Lung (tissue), 17 donors: ENCODE measurements at places on chromosomes 3 and 15.

GRCh38 chr3:36058404-36059030 is 321.8 kb upstream of the STAC start:
- H3K4me3 ChIP-seq = no peak overlapping the region
- no peaks in the 10 kb centered on the region for H3K27me3 ChIP-seq
- no peaks in the 10 kb centered on the region for H3K36me3 ChIP-seq
- DNase-seq = no peak

DNA sequence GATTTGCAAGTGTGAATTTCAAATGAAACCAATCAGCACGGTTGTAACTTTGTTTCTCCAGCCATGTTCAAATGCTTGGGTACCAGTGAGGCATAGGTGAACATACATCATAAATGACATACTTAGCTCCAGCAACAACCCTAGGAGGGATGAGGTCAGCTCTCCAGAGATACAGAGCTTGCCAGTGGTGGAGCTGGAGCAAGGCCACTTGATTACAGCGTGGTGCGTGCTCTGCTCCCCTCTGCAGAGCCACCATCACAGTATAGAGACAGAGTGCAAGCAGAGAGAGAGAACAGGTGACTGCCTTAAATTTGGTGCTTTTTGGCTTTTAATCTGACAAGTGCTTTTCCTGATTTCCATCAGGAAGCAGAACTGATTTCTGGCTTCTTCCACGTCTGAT is 275.1 kb downstream of the PDZRN3 start:
- H3K4me3 ChIP-seq = no peak overlapping the region
- no peaks in the 10 kb centered on the region for H3K36me3 ChIP-seq
- DNase-seq = no peak
- H3K4me1 ChIP-seq = no peaks in the 10 kb centered on the region
- no peaks in the 10 kb centered on the region for H3K27me3 ChIP-seq

GRCh38 chr3:183354325-183354831 is 74.0 kb downstream of the MCF2L2 start:
- DNase-seq = no peak
- H3K4me1 ChIP-seq = no peaks in the 10 kb centered on the region
- no peaks in the 10 kb centered on the region for H3K36me3 ChIP-seq
- H3K4me3 ChIP-seq = no peak overlapping the region
- no peaks in the 10 kb centered on the region for H3K27me3 ChIP-seq

GRCh38 chr3:98754483-98754882 is 8.7 kb upstream of the ST3GAL6 start:
- no peak overlapping the region for H3K4me3 ChIP-seq
- H3K36me3 ChIP-seq = no peaks in the 10 kb centered on the region
- no peak overlapping the region for H3K27ac ChIP-seq
- H3K4me1 ChIP-seq = peaks cover 37% of the 10 kb centered on the region
- H3K27me3 ChIP-seq = no peaks in the 10 kb centered on the region

DNA sequence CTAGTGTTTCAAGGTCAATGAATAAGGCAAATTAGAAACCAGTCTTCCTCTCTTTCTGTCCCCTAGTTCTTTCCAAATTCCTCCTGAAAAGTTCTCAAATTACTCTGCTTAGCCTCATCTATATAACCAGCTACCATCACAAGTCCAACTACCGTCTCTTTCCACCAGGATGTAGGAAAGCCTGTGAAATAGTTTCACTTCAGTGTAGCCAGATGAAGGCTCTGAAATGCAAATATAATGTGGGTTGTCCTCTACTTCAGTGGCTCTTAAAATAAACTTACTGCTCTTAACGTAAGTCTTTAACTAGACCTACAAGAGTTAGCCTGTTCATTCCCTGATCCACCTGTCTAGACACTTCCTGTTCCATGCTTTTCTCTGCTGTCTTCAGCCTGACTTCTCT is 827.7 kb downstream of the ROBO1 start:
- no peak for DNase-seq
- H3K4me1 ChIP-seq = no peaks in the 10 kb centered on the region
- H3K27ac ChIP-seq = no peak overlapping the region
- H3K27me3 ChIP-seq = no peaks in the 10 kb centered on the region

- H3K27ac ChIP-seq = peak within 1 kb of the TSS; percentile 82
- DNase-seq = peak; percentile 92
- peak within 1 kb of the TSS; percentile 84 for H3K4me3 ChIP-seq
- H3K4me1 ChIP-seq = peaks cover 6% of the 10 kb centered on the region
- no peaks in the 10 kb centered on the region for H3K36me3 ChIP-seq
Measured at GRCh38 chr15:68229386-68230156, at the start of gene CLN6. Gene CLN6 (minus strand): TSS chr15:68229728. CDS start chr15:68229584, 144 bp downstream.

GRCh38 chr15:25830844-25831451 is 32.2 kb downstream of the ATP10A start:
- no peaks in the 10 kb centered on the region for H3K36me3 ChIP-seq
- H3K27me3 ChIP-seq = no peaks in the 10 kb centered on the region
- no peak overlapping the region for H3K27ac ChIP-seq
- DNase-seq = peak; percentile 20
- no peak overlapping the region for H3K4me3 ChIP-seq
- no peaks in the 10 kb centered on the region for H3K4me1 ChIP-seq

DNA sequence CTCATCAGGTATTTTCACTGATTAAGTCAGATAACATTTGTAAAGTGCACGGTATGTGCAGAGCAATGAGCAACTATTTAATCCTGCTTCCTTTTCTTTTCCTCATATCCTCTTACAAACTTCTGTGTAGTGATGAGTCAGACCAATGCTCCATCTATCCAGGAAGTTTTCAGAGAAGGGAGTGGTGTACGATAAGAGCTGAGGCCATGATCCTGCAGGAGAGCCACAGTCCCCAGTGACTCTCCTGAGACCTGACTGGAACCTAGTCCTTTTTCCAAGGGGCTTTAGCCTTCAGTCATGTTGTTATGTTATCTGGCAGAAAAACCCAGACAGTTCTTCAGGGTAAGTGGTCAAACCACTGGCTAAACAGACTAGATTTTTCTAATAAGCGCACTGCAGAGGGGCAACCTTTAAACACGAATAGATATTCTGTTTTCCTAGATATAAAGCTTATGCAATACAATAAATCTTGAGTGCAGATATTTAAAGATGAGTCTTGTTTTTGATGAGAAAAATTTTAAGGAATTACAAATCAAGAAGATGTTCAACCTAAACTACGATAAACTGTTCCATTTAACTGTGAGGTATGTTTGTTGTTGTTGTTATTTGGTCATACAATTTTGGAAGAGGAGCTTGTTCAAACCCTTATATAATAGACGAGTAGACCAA is 110.5 kb upstream of the RAP2B start:
- no peak for DNase-seq
- no peaks in the 10 kb centered on the region for H3K4me1 ChIP-seq
- H3K4me3 ChIP-seq = no peak overlapping the region
- H3K27ac ChIP-seq = no peak overlapping the region
- H3K27me3 ChIP-seq = no peaks in the 10 kb centered on the region

GRCh38 chr15:52113708-52114107 is 1.1 kb upstream of the BCL2L10 start:
- no peak overlapping the region for H3K4me3 ChIP-seq
- H3K4me1 ChIP-seq = peaks cover 17% of the 10 kb centered on the region
- H3K36me3 ChIP-seq = no peaks in the 10 kb centered on the region
- DNase-seq = no peak
- no peak overlapping the region for H3K27ac ChIP-seq

DNA sequence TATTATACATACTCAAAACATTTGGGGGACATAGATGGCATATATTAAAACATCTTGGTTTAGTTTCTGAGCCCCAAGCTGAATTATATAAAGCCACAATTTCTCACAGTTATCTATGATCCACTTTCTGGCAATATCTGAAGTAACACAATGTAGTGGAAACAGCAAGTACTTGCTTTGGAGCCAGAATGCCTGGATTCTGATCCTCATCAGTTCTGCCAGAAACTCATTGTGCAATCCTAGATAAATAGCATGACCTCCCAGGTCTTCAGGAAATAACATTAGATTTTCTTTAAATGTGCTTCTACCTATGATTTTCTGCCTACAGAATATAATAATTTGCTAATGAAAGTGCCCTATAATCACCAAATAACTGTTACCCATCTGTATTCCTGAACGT is 544.9 kb downstream of the NAALADL2 start:
- no peaks in the 10 kb centered on the region for H3K36me3 ChIP-seq
- peak; percentile 54 for DNase-seq
- no peaks in the 10 kb centered on the region for H3K27me3 ChIP-seq
- no peak overlapping the region for H3K27ac ChIP-seq

- no peaks in the 10 kb centered on the region for H3K4me1 ChIP-seq
- H3K36me3 ChIP-seq = peaks cover 4% of the 10 kb centered on the region
- H3K27ac ChIP-seq = no peak overlapping the region
- DNase-seq = peak; percentile 90
Measured at GRCh38 chr3:37779289-37780152, 82.2 kb upstream of the CTDSPL start.
